ENCODE measurements at places on chromosomes 11 and 22.

GRCh38 chr11:101786916-101787315, 127.9 kb upstream of the CEP126 start:
- DNase-seq: no peak

GRCh38 chr22:37255558-37256006, 11.5 kb upstream of the RAC2 start:
- no peak for DNase-seq

- DNase-seq: no peak
Observed at GRCh38 chr11:36098087-36098486, 154.2 kb downstream of the LDLRAD3 start.

GRCh38 chr11:45430361-45430760, 144.2 kb upstream of the SYT13 start:
- no peak for DNase-seq

GRCh38 chr11:94127638-94128037, 1.0 kb upstream of the PANX1 start:
- no peak for DNase-seq

- no peak for DNase-seq
Observed at GRCh38 chr11:48154151-48154550, 62.5 kb upstream of the OR4B1 start.

DNA sequence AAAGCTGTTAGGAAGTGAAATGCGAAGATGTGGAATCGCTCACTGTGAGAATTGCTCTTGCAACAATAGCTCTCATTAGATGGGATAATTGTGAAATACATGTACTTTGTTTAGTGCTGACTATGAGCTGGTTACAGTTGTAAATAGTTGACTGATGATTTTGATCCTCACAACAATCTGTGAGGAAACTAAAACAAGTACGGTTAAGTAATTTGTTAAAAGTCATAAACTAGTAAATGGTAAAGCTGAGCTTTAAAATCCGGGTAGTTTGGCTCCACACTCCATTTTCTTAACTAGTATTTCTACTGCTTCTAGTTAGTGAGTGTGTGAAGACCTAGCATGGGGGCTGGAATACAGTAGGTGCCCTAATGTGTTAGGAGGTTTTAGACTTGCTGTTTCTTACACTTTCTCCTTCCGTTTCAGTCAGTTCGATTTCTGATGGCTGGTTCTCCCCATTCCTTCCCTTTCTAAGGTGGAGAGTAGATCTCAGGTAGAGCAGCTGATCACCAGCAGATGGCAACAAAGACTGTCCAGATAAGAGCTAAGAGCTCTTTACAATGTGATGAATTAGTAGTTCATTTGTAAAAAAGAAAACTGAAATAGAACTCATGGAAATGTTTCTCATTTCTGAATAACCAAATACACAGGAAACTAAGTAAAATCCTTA, 16.3 kb upstream of the CYP2R1 start:
- DNase-seq: no peak

GRCh38 chr11:62398011-62398994, 20.5 kb upstream of the SCGB1A1 start:
- no peak for DNase-seq

GRCh38 chr22:28139516-28139915, 220.5 kb upstream of the PITPNB start:
- DNase-seq: no peak

DNA sequence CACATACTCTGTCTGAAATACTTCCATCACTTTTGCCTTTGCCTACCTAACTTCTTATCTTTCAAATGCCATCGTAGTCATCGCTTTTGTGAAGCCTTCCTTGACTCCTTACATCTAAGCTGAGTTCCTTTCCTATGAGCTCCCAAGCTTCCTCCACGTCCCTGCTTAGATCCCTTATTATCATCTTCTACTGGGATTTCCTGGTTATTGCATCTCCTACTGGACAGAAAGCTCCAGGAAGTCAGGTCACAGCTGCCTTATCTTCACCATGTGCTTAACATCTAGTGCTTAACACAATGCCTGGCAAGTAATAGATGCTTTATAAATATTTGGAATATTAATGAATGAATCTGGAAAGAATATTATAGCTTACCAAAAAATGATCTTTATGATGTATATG, 5.9 kb downstream of the YPEL4 start:
- no peak for DNase-seq

DNA sequence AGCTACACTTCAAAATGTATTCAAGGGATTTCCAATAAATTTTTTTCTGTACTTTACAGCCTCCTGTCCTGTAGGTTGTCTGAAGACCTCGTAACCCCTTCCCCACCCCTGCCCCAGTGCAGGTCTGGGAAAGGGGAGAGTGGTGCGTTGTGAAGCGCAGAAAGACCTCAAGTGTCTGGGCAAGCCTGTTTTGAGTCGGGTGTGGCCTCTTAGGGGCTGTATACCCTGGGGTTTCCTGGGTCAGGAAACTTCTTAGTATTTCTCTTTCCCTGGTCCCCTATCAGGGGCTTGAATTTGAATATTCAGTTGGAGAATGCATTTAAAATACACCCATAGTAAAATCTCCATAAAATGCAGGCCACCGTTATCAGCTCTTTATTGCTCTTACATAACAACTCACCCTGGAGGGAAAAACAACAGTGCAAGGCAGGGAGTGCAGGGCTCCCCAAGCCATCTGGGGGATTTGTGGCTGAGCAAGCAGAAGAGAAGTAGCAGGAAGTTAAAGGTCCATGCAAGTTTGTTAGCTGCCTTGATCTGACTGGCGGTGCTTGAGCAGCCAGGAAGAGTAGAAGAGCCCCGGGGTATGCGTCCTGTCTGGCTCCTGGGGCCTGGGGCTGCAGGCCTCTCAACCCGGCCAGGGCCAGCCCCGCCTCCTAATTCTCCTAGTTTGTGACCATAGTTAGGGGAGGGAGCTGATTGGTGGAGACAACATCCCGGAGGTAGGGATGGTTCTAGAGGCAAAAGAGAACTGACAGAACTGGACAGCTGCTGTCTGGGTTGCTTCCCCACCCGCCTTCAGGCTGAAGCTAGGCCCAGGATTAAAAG, 25.7 kb downstream of the ARHGAP1 start:
- DNase-seq: peak; percentile 19

- DNase-seq: no peak
Observed at GRCh38 chr11:12848413-12848812, 160.7 kb upstream of the RASSF10 start.

- DNase-seq: no peak
Observed at GRCh38 chr22:39462443-39463221, 5.8 kb downstream of the MGAT3 start.

DNA sequence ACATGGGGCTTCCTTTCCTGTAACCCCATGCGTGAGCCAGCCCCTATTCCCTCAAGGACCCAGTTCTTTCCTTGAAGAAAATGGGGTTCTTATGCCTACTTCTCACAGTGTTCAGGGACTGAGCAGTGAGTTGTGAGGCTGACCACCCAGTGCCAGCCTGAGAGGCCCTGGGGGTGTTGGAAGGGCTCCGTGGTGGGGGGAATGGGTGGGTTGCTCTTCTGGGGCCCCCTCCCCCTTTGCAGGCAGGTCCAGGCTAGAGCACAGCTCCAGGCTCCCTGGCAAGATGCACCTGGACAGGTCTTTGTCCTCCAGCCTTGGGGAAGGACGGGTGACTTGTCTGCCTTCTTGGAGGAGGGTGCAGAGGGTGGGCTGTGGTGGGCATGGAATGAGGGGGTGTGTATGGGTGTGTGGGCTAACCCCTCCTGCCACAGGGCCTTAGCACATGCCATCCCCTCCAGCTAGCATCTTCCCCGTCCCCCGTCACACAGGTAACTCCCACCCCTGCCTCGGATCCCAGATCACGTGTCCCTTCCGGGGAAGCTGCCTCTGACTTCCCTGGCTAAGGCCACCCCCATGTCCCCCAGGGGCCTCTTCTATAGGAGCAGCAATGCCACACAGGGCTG, 64.6 kb downstream of the MYEOV start:
- no peak for DNase-seq

GRCh38 chr11:128832121-128832497, 35.0 kb downstream of the KCNJ1 start:
- DNase-seq: no peak

DNA sequence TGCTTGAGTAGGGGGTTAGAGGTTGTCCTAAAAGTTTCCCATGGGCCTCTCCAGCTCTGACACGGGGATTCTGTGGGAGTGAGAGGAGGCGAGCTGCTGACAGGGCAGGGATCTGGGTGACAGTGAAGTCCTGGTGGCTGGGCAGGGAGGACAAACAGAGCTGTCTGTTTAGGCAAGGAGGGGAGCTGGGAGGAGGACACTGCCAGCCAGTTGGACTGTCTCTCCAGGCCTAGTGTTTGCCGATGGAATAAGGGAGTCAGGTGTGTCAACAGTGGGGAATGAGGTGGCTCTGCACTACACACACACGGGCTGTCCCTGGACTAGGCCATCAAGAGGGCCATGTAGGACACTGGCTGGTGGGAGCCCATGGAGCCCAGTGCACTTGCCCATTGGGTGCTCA, 20.6 kb upstream of the SYT7 start:
- no peak for DNase-seq

GRCh38 chr11:69707176-69707575, 3.4 kb upstream of the FGF19 start:
- no peak for DNase-seq

DNA sequence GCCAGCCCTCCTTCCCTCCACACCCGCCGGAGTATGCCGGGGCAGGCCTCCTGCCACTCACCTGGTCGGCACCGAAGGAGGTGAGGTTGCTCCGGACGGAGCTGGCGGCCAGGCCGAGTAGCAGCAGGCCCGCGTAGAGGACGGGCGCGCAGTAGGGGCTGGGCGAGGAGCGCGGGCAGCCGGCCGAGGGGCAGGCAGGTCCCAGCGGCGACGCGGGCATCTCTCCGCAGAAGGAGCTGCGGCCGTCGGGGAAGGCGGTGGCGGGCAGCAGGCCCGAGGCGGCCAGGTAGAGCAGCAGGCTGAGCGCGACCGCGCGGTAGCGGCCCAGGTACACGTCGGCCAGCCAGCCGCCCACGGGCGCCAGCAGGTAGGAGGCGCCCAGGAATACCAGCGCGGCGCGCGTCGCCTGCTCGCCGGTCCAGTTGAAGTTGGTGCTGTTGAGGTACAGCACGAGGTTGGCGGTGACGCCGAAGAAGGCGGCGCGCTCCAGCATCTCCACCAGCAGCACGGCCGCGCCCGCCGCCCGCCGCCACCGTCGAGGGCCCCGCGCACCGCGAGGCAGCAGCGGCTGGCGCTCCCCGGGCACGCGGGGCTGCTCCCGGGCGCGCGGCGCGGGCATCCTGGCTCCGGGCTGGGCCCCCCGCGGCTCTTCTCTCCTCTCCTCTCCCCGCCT, 907 bp downstream of the SLC15A3 start:
- no peak for DNase-seq

DNA sequence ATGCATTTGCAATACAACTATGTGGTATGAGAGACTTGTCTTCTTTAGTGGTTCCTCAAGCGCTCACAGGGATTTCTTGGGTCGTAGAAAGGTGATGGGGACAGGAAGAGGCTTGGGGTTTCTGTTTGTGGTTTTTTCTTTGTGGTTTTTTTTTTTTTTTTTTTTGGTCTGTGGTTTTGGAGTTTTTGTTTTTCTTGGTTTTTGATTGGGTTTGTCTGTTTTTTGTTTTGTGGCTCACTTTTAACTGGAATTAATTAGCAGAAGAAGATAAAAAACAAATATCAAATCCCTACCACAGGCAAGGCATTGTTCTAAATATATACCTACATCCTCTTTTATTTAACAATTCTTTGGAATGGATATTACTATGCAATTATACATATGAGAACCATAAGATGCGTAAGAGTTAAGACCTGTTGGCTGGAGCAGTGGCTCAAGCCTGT, 5.5 kb downstream of the TTC28 start:
- peak; percentile 49 for DNase-seq

- peak; percentile 12 for DNase-seq
Observed at GRCh38 chr11:36509201-36509639, 852 bp downstream of the TRAF6 start.

DNA sequence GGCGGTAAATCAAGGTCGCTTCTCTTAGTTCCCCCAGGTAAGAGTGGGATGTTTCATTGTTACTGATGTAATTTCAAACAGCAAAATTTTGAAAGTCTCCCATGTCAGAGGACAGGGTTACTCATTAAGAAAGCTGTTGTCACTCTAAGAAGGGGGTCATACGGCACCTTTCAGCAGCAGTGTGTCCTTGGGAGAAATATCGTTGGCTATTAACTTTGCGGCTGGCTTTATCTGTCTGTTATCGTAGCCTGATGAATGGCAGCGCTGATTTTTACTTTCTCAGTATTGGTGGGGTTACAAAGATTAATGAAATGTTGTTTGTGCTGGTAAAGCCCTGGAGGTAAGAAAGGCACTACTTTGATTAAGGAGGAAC, 27.5 kb upstream of the FBXO3 start:
- DNase-seq: no peak

- DNase-seq: no peak
Observed at GRCh38 chr11:114623720-114624119, 28.1 kb upstream of the NXPE4 start.

GRCh38 chr22:29753808-29754657, 12.8 kb downstream of the ZMAT5 start:
- DNase-seq: no peak

GRCh38 chr22:43320943-43321900, 21.9 kb downstream of the SCUBE1 start:
- no peak for DNase-seq

DNA sequence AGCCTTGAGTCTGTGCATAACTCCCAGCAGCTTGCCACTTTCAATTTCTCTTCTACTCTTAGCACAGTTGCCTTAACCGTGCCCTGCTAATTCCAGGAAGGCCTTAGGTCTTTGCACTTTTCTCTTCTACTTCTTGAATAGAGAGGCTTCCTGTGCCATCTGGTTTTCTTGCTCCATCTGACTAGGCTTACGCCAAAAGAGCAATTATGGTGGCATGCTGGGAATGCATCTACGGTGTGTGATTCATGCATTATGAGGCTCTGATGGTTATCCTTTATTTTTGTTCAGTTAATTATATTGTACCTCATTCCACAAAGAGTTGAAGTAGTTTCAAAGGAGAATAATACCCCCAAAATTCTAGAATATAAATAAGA, 29.4 kb downstream of the SIK2 start:
- DNase-seq: no peak

DNA sequence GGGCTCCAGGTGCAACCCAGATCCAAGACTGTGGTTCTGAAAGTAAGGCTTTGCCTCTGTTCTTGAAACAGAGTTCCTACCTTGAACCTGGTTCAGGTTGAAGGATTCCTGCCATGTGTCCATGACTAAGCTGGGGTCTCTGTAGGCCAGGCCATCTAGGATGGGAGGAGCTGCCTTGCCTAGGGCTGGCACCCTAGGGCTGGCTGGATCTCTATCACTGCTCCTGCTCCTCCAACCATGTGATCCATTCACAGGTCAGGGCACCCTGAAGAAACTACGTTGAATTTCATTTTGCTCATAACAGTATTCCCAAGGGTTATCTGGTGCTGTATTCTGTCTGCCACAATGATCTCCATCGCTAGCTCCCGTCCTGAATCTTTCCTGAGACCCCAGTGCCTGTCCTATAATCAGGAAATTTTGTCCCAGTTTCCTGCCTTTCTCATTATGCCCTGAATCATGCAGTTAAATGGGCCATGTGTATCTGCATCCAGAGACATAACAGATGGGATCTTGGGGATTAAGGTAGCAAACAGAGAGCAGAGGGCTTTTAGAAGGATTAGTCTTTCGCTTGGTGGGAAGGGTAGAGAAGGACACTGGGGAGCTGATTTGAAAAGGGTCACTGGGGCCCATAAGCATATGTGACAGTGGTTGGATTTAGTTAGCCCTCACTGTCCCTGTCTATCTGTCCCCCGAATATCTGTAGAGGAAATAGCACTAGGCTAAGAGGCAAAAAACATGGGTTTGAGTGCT, 98.2 kb upstream of the MTMR2 start:
- no peak for DNase-seq
